ENCODE measurements at places on chromosomes 13 and 19.
A peak's percentile ranks its signal among the peaks of the same experiment; 100 is the strongest.

- no peak for DNase-seq
These were observed 55.1 kb downstream of the CDADC1 start for GRCh38 chr13:49302817-49303216.

GRCh38 chr13:60019119-60019993, 144.4 kb downstream of the DIAPH3 start:
- no peak for DNase-seq

- DNase-seq = peak; percentile 39
These were observed 246.1 kb downstream of the DCT start for GRCh38 chr13:94233401-94233800.

- no peak for DNase-seq
These were observed 41.7 kb downstream of the GPR12 start for GRCh38 chr13:26718872-26719271.

GRCh38 chr13:43572656-43573360, 214.0 kb downstream of the ENOX1 start:
- peak; percentile 43 for DNase-seq

- DNase-seq = peak; percentile 95
These were observed 245.7 kb downstream of the DNAJC15 start for GRCh38 chr13:43269037-43269481.

DNA sequence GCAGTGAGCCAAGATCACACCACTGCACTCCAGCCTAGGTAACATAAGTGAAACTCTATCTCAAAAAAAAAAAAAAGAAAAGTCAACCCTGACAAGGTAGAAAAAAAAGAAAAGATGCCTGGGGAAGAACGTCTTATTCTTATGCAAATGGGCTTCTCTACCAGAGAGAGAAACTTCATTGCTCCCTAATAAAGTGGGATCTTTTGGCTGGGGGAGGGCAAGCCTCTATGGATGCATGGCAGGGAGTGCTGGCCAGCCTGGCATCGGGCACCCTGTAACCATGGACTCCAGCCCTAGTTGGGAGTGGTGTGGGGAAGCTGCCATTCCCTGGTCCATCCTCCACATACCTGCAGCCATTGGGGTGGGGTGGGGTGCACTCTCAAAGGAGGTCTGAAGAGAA, 30.7 kb upstream of the ZNF728 start:
- no peak for DNase-seq

DNA sequence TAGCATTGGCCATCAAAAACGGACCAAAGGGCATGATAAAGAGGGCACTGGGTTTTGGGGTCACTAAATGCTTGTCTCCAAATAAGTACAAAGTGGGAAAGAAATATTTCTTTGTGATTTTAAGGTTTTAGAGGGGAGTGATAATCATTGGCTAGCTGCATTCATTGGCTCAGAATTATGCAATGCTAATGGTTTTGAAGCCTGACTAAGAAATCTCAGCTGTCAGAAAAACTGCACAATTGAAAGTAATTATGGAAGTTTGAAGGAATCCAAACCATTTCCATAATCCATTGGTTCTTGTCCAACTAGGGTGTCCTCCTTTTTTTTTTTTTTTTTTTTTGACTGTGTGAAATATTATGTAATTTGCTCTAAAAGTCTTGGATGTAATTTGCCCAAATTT, 88.2 kb upstream of the ARGLU1 start:
- DNase-seq = no peak

All from PC-9 (cell line).